ENCODE measurements at places on chromosomes 12 and 14.
A peak's percentile ranks its signal among the peaks of the same experiment; 100 is the strongest.

DNA sequence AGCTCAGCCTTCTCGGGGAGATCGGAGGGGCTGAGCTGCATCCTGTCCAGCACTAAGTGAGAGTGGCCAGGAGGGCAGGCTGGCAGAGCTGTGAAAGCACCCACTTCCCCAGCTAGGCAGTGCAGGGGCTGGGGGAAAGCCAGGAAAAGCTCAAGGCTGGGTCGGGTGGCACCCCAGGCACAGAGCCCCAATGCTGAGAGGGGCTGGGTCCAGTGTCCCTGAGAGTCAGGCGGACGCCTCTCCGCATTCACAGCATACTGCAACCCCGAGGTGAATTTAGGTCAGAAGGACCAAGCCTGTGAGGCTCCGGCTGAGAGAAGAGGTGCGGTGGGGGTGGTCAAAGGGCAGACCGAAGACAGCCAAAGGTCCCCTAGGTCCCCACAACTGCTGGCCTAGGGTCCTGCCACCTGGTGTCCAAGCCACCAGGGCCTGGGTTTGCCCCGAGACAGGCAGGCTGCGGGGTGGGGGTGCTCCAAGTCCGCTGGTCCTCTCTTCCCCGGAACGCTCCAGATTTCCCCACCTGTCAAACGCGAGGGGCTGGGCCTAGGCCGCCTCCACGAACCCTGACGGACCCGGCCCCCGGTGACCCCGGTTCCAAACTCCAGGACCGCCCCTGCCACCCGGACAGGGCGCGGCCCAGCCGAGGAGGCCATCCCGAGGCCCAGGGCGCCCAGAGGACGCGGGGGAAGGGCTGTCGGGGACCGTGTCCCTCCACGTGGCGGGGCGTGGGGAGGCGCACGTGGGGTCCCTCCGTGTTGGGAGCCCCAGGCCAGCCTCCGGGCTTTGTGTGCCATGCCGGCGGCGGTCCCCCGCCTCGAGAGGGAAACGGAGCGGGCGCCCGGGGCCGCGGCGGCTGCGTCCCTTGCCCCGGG lies 527 bp downstream of the CAMKK2 start:
- DNase-seq, result peak; percentile 14

DNA sequence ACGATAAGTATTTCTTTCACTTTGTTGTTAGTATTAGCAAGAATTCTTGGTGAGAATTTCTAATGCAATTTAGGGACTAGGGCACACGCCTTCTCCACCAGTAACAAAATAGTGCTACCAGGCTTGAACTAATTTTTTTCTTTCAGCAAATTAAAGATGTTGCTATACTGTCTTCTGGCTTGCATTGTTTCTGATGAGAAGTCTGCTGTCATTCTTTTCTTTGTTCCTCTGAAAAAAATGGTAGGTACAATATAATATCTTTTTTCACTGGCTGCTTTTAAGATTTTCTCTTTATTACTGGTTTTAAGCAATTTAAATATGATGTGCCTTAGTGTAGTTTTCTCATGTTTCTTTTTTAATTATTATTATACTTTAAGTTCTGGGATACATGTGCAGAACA lies 171.2 kb downstream of the PCNX1 start:
- DNase-seq, result no peak

- DNase-seq, result no peak
Observed at GRCh38 chr12:65889144-65889880, 65.0 kb downstream of the HMGA2 start.

- DNase-seq, result peak; percentile 28
Observed at GRCh38 chr14:68891851-68892660, 87.0 kb downstream of the ACTN1 start.

GRCh38 chr12:4506870-4507269 lies 31.8 kb upstream of the RAD51AP1 start:
- peak; percentile 48 for DNase-seq

DNA sequence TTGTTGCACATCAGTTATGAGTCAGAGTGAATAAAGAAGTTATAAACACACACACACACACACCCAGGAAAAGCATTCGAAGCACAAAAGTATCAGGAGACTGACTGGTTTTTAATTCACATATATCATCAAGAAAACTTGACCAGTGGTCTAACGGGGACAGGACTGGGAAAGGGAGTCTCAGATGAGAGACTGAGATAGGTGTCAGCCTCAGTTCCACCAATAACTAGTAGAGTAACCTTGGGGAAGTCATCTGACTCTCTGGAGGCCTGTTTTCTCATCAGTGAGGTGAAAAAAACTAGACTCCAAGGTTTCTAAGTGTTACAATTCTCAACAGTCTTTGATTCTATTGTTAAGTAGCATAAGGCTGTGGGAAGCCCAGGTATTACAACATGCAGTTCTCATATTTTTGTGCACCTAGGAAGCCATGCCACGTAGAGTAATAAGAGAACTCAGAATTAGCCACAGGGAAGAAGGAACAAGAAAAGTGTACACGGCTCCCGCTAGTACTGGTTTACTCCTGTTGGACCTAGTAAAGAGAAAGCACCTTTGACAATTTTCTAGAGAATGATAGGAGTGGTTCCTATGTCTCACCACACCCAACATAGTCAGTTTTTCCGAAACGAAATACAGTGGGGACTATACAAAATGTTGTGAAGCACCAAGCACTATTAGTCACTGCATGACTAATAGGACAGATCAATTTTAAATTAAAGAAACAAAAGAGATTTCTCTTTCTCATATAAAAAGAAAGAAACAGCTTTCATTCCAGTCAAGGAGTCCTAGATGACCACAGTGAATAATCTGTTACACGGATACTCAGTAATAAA lies 5.0 kb downstream of the PPTC7 start:
- DNase-seq, result peak; percentile 82

DNA sequence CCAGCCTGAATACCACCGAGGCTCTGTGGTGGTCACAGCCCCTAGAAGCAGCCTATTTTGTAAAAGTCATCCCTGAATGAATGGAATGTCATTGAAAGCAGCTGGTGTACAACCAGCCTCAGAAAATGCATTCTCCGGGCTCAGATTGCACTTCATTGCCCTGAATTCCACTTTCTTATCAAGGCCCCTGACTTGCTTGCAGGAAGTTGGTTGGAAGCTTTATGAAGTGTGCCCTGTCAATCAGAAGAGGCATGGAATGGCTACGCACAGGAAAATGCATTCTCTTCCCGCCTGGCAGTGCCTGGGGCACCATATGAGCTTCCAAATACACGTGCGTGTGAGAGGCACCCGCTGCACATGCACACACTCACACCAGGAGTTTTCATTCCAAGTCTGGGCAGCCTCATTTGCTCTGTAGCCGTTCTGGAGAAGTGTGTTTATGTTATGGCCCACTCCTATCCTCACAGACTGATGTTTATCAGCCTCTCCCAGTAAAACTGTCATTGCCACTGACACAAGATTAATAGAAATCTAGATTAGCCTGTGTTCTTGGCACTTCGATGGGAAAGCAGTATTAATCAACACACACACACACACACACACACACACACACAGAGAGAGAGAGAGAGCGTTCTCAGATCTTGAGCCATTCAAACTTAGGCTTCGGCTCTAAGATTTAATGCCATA lies 63.9 kb downstream of the NUAK1 start:
- peak; percentile 97 for DNase-seq

DNA sequence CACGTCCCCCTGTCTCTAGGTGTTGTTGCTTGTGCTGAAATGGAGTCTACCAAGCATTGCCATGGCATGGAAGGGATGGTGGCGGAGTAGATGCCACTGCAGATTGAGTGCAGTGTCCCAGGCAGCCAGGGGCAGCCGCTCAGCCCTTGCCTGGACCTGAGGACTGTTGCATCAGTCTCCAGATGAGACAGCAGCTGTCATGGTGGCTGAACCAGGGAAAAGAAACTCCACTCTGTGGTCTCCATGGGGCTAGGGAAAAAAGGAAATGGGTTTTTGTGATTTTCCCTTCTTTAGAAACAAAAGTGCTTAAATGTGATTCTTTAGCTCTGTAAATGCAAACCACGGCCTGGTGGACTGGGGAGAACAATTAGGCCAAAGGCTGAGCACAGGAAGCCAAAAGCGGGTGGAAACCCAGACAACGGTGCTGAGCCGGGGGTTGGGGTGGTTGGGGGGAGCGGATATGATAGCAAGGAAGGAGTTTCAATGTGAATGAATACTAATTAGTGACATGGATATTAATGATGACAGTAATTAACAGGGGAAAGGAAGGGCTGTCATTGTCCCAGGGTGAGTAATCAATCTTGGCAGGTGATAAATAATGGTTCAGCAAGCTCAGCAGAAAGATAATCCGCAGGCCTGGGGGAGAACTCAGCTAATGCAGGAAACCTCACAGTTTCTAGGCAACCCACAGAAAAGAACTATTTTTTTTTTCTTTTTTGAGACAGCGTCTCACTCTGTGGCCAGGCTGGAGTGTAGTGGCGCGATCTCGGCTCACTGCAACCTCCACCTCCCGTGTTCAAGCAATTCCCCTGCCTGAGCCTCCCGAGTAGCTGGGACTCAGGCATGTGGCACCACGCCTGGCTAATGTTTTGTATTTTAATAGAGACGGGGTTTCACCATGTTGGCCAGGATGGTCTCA lies 442.6 kb downstream of the DPF3 start:
- no peak for DNase-seq

- DNase-seq, result no peak
Observed at GRCh38 chr12:4987076-4988046, 56.3 kb upstream of the KCNA5 start.

- peak; percentile 83 for DNase-seq
Observed at GRCh38 chr14:51424561-51425251, 184.7 kb downstream of the TMX1 start.

DNA sequence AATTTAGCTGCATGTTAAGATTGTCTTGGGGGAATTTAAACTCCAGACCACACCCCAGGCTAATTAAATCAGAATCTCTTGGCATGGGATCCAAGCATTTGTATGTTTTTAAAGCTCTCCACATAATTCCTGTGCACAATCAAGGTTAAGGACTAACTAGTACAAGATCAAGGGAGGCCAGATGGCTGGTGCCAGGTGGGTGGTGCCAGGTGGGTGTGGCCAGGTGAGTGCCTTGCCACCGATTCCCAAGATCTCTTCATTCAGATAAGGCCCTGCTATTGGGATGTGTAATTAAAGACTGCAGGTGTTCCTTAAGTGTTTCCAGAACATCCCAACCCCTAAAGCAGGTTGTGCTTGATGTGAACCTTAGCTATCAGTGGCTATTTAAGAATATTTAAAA lies 75.1 kb downstream of the NRXN3 start:
- no peak for DNase-seq

GRCh38 chr12:125577334-125577733 lies 512.1 kb downstream of the AACS start:
- DNase-seq, result no peak

DNA sequence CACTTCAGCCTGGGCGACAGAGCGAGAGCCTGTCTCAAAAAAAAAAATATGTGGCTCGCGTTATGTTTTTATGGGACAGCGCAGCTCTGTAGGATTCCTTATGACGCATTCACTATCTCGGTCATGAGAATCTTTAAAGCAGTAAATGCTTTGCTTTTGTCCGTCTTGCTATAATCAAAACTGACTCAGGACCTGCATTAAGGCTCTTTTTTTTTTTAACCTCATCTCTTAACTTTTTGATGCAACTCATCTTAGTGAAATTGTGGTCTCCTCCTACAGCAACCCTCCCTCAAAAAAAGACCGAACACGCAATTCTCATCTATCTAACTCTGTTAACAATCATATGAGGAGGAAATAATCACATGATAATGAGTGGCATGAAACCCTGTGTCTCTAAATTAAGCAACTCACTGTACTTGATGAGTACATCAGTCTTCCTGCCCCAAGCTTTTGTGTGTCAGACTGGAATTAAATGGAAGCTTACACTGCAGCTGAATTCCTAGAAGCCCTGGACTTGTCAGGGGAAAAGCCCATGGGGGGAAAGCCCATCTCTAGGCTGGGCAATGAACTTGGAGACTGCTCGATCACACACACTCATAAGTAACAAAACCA lies 4.3 kb downstream of the P2RX4 start:
- peak; percentile 89 for DNase-seq

DNA sequence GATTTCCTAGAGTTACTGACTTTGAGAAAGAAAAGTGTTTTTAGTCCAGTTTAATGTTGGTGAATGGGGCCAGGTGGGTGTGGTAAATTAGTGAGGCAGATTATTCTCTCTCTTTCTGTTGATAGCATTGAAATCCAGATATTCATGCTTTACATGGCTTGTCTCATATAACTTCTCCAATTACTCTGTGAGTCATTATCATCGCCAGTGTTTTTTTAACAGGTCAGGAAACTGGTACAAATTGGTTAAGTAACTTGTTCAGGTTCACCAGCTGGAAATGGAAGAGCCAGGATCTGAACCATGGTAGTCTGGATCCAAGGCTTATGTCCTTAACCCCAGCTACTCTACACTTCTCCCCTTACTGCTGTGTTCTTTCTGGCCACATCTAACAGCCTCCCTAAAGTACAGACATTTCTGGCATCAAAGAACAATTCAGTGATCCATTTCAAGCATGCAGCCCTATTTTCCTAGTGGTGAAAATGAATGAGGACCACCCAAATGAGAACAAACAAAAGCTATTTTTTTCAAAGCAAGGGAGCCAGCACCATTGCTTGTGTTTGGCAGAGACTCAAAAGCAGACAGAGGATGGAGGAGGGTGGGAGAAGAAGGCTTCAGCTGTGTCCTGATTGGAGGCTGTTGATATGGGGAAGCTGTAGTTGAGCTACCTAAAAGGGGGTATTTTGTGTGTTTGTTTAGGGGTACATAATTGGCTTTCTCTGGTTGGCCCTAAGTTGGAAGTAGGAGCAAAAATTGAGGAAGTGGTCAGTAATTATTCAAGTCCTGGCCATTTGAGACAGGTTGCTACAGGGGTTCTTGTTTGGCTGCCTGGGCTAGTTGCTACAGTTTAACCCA lies 1.7 kb downstream of the IRAK3 start:
- peak; percentile 14 for DNase-seq

DNA sequence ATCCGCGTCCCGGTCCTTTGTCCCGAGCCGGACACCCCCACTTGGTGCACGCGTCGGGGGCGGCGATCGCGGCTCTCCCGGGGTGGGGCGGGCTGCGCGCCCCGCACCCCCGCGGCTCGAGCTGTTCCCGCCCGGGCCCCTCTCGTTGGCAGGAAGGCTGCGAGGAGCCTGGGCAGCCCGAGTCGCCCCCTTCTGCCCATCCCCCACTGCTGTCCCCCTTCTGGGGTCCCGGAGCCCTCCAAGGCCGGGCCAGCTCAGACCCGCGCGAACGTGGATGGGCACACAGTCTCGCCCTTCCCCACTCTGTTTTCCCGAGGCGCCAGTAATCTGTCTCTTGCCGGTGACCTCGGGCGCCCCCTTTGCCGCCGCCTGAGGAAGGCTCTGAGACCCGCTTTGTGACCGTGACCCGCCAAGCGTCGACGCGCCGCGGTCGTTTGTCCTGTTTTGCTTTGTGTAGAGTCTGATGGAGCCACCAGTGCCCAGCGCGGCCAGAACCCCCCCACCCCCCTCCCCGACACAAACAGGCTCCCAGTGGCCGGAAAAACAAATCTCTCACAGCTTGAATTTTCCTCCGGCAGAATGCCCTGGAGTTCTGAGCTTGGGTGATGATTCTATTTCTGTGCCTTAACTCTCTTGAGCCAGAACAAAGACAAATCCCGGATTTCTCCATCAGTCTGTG lies 610 bp downstream of the C14orf132 start:
- DNase-seq, result peak; percentile 32

- DNase-seq, result peak; percentile 33
Observed at GRCh38 chr14:100012478-100013327, 52.5 kb upstream of the EVL start.
